ENCODE measurements at places on chromosomes 2 and 18.

GRCh38 chr2:111638274-111638877, 245.6 kb downstream of the ANAPC1 start:
- no peak for DNase-seq

DNA sequence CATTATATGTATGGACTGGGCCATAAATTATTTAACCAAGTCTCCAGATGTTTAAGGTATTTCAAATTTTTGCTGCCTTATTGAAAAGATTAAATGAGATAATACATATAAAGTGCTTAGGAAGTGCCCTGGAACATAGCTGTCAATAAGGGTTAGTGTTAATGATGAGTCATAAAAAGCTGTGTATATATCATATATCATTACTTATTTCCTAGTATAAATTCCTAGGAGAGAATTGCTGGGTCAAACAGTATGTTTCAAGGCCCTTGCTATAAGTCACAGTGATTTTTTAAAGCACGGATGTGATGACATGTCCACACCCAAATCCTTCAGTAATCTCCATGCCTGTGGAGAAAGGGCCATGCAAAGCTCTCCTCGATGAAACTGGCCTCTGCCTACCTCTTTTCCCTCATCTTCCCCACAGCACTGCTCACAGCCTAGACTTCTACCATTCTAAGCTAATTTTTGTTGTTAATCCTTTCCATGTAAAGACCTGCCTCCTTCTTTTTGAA, 8.5 kb downstream of the ZNF2 start:
- no peak for DNase-seq

DNA sequence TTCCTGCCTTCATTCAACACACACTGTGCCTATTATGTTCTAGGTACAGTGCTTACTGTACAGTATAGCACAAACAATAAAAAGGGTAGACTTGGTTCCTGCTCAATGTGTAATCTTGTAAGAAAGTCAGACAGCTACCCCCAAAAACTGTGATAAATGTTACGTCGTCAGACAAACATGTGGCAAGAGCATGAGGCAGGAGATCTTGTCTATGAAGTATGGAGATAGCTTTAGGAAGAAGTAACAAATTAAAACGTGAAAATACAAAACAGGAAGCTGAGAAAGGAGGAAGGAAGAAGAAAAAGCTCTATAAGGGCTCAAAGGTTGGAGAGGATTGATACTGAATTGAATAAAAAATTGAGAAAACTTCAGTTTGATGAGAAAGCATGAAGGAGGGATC, 276.2 kb upstream of the HNRNPA3 start:
- DNase-seq = no peak

GRCh38 chr18:3892152-3892551, 442.2 kb downstream of the TGIF1 start:
- DNase-seq = no peak

All from GM10248 (cell line).